ENCODE measurements at places on chromosomes 11 and 22.

GRCh38 chr11:46015941-46016340 is 93.5 kb downstream of the LARGE2 start:
- no peak for DNase-seq

DNA sequence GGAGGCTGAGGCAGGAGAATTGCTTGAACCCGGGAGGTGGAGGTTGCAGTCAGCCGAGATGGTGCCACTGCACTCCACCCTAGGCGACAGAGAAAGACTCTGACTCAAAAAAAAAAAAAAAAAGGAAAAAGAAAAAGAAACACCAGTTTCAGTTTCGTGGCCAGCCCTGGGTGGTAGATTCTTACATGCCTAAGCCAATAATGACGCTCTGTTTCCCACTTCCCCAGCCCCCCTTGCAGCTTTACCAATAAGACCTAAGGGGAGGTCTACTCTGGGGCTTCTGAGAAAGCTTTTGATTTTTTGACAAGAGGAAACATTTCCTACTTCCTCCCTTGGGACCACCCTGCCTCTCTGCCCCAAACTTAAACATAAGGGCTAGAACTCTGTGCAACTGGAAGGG is 30.0 kb upstream of the PTPRJ start:
- peak; percentile 84 for DNase-seq

GRCh38 chr11:107708792-107709191 is 3.1 kb downstream of the SLN start:
- no peak for DNase-seq

- DNase-seq: no peak
Observed at GRCh38 chr11:90722552-90723190, 499.8 kb upstream of the CHORDC1 start.

GRCh38 chr11:110148775-110149744 is 55.9 kb downstream of the ZC3H12C start:
- no peak for DNase-seq

DNA sequence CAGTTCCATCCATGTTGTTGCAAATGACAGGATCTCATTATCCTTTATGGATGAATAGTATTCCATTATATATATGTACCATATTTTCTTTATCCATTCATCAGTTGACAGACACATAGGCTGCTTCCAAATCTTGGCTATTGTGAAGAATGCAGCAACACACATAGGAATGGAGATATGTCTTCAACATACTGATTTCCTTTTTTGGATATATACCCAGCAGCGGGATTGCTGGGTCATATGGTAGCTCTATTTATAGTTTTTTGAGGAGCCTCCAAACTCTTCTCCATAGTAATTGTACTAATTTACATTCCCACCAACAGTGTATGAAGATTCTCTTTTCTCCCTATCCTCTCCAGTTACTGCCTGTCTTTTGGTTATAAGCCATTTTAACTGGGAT is 383.9 kb upstream of the CHORDC1 start:
- DNase-seq: no peak

- DNase-seq: no peak
Observed at GRCh38 chr11:122769126-122769780, 69.0 kb upstream of the CRTAM start.

- DNase-seq: peak; percentile 52
Observed at GRCh38 chr11:118435290-118435892, 901 bp upstream of the KMT2A start.

DNA sequence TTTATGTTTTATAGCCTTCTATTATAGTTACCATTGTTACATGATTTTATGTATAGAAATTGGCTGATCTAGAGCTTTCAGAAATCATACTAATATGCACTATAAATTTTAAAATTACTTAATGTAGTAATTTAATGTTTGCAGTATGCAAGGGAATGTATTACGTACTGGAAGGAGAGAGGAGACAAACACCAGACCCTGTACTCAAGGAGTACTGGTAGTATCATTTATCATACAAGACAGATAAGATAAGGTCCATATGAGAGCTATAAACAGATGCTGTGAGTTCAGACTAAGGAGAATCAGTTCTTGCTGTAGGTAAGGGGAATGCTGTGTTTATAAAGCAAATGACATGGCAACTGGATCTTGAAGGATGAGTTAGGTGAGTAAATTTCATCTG is 765 bp downstream of the BCO2 start:
- no peak for DNase-seq

- no peak for DNase-seq
Observed at GRCh38 chr22:18110954-18111758, 547 bp downstream of the TUBA8 start.

DNA sequence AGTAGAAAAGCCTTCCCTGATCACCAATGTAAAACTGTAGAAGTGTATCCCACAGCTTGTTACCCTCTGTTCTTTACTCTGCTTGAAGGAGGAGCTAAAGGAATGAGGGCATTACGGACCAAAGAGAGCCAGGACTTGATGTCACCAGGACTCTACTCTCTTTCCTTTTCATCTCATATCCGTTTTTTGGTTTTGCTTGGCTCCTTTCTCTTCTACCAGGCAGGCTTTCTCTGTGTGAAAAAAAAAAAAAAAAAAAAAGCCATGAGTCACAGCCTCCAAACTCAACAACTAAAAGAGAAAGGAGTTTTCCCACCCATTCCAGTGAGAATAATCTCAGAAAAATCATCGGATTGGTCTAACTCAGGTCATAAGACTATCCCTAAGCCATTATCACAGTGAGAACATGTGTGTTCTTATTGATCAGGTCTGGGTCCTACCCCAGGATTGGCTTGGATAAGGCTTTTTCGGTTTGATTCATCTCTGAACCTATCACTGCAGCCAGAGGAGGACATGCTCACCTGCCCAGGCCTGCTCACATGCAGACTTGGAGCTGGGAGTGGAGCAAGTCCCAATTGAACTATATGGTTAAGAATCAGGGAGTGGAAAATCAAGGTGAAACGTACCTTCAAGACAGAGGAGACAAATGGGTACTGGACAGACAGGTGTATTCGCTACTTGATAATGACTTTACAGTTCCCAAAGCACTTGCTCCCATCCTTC is 19.4 kb upstream of the LRRC55 start:
- DNase-seq: no peak

- DNase-seq: peak; percentile 13
Observed at GRCh38 chr11:75031771-75032549, 43.2 kb downstream of the NEU3 start.

- no peak for DNase-seq
Observed at GRCh38 chr11:86101941-86102407, 33.1 kb upstream of the PICALM start.

DNA sequence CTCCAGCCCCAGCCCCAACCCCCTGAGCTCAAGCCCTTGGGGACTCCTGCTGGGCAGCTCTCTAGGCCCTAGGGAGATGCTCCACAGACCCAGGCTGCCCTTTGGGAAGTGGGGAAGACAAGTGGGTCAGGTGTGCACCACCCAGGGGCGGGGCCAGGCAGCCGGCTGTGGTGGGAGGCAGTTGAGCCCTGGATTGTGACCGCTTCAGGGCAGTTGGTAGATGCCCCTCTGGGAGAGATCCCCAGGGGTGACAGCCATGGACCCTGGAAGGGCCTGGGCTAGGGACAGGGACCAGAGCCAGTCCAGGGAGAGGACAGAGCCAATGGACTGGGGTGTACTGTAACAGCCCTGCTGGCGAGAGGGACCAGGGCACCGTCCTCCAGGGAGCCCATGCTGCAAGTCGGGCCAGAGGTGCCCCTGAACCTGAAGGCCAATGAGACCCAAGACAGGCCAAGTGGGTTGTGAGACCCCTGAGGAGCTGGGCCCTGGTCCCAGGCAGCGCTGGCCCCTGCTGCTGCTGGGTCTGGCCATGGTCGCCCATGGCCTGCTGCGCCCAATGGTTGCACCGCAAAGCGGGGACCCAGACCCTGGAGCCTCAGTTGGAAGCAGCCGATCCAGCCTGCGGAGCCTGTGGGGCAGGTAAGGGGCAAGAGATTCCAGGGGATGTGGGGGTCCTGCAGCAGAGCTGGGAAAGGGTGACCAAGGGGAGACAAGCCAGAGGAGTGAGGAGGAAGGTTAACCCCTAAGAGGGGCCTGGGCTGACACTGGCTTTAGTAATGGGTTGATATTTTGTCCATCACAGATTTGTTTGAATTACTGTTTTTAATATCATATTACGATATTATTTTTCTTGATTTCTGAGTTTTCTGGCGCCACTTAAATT is at the start of gene IGLL5:
IGLL5 (plus strand) TSS at position 196 of the 883 bp plus-strand sequence; CDS start at position 434, 238 bp downstream.
- DNase-seq: no peak

GRCh38 chr11:59223611-59224010 is 10.9 kb upstream of the MPEG1 start:
- DNase-seq: no peak

- DNase-seq: no peak
Observed at GRCh38 chr11:117583063-117583801, 213.8 kb downstream of the DSCAML1 start.

- no peak for DNase-seq
Observed at GRCh38 chr11:76685831-76686230, 15.3 kb upstream of the LRRC32 start.

GRCh38 chr22:48558606-48559402 is 1268.9 kb downstream of the BRD1 start:
- no peak for DNase-seq

DNA sequence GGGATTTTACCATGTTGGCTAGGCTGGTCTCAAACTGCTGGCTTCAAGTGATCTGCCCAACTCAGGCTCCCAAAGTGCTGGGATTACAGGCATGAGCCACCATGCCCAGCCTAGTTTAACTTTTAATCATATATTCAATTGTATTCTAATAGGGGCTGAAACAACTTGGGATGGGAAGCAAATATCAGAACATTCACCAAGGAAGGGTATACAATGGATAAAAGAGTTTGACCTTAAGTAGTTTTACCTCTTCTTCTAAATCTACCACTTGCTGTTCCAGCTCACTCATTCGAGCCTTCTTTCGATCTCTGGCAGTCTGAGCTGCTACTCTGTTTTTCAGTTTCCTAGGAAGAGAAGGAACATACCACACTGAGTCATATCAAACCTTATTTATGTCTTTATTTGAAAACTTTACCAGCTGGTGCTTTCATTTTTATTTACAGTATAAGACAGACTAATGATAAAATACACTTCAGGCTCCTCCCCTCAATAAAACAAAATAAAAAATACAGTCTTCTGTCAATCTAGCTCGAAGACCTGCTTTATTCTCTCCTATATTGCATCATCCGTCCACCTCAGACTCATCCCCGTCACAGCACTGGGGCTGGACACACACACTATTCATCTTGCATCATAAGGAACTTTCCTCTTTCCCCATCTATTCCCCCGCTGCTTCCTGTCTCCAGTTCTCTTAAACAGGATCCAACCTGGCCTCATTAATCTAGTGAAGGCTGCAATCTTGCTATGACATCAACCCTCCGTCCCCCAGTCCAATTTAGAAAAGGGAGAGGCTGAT is 1.4 kb downstream of the XBP1 start:
- no peak for DNase-seq

DNA sequence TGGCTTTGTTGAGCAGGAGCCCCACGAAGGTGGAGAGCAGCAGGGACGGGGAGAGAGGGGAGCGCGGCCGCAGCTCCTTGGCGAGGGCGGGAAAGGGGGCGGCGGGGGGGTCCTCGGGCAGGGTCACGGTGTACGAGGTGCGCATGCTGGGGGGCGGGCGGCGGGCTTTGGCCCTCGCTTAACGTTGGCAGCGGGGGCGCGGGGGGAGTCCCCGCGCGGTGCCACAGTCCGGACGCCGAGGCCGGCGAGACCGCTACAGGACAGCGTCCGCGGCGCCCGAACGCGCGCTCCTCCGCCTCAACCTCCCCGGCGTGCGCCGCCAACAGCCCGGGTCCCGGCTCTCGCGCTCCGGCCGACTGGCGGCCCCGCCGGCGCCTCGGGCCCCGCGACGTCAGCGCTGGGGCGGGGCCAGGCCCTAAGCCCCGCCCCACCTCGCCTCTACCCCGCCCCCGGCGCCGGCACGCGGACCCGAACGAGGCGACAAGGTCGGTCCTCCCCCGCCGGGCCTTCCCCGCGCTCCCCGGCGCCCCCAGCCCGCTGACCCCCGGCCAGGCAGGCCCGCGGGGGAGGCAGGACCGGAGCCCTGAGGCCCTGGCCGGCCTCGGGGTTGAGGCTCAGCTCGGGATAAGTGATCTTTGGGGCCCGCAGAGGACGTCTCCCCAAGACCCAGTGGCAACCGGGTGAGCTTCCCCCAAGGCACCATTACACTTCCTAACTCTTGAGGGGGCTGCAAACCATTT is 17.5 kb downstream of the USP2 start:
- DNase-seq: peak; percentile 53

DNA sequence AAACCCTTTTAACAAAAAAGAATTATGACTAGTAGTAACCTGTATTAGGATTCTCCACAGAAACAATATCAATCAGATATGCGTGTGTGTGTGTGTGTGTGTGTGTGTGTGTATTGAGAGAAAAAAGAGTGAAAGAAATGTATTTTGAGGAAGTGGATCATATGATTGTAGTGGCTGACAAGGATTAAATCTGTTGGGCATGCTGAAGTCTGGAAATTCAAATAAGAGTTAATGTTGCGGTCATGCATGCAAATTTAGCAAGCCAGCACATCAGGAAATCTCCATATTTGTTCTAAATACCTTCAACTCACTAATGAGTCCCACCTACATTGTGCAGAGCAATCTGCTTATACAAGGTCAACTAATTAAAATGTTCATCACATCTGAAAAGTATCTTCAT is 46.8 kb upstream of the IGLL5 start:
- no peak for DNase-seq

GRCh38 chr11:36744375-36745168 is 146.5 kb upstream of the RAG2 start:
- DNase-seq: peak; percentile 65

DNA sequence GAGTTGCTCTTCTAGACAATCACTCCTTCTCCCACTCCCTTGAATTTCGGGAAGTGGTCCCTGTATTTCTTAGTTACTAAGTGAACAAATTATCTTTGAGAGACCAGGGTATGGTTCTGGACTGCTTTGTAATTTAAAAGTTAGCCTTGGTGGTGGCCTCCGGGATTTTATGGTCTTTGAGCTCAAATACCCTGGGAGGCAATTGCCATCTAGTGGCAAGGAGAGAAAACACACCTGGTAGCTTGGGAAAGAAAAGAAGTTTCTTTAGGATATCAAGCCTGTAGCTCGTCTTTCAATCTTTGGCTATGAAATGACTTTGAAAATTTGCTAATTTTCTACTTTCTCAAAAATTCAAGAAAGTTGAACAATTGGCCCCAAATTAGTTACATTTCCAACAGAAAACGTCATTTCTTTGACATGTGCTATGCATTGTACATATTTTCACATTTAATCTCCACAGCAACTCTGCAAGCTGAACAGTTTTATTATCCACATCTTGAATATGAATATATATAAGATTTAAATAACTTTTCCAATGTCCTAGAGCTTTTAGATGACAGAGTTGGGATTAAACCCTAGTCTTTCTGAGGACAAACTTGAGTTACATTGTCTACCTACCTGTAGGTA is 39.1 kb downstream of the MMP27 start:
- peak; percentile 18 for DNase-seq

GRCh38 chr11:95415837-95416304 is 184.9 kb upstream of the SESN3 start:
- DNase-seq: no peak

Data from CD8-positive, alpha-beta memory T cell (primary cell).